ENCODE measurements at places on chromosomes 13 and 19.

DNA sequence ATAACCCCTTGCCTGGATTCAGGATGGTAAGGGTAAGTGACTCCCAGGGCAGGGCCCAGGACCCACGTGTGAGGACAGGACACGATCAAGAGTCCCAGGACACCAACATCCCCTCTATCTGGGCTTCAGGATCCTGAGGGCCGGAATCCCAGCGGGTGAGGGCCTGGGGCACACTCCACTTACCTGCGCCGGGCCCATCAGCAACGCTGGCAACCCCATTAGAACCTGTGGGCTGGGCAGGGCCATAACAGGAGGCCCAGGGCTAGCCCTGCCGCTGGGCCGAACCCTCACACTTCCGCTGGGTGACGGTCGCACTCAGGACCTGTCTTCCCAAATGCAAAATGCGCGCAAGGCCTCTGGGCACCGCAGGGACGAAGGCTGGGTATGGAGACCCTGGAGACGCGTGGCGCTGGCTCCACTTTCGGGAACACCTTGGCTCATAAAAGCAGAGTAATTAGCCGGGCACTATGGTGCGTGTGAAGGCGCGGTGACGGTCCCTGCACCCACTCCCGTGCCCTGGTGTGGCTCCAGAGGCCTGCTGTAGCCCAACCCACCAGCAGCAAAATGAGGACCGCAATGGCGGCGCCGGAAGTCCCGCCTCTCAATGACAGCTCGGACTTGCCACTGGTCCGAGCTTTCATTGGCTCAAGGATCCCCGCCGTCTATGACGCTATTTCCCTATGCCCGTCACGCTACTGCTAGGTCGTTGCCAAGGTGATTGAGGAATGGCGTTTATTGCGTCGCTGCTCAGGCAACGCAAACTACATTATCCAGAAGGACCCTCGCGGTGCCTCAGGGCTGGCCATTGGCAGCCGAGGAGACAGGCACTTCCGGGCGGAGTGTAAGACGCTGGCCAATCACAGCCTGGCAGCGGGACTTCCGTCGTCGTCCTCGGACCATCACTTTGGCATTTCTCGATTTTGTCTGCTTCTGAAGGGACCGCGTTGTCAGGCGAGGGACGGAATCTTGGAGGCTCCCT, at the start of gene ZNF132:
ZNF132 (minus strand) TSS at position 578 of the 979 bp plus-strand sequence; CDS start at position 246, 332 bp downstream.
- peak; percentile 99 for DNase-seq

DNA sequence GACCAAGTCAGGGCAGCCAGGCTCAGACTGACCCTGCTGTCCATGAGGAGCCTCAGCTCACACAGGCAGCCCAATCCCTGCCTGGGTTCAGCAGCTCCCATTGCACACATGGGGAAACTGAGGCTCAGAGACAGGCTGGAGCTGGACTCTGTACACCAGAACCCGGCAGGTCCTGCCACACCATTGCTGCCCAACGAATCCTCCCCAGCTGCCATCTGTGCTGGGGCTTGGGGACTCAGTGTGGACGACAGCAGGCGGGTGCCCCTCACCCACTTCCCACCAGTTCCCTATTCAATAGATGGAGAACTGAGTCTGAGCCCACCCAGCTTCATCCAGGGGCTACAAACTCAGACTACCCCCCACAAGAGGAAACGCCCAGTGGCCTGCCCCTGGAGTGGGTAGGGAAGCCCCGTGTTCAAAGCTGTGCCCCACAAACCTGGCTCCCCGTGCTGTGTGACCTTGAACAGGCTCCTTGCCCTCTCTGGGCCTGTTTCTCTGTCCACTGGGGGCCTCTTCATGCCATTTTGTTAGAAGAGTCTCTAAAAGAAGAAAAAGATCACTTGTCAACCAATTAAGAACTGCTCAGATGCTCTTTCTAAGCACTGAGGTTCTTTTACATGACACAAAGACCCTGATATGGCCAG, 50.8 kb downstream of the AP1M1 start:
- DNase-seq, result no peak

- peak; percentile 73 for DNase-seq
These were observed at the start of gene PAN3 for GRCh38 chr13:28138012-28138755. Gene PAN3, plus strand, starts transcription at chr13:28138545. Its CDS starts 113 bp downstream, at chr13:28138658.

DNA sequence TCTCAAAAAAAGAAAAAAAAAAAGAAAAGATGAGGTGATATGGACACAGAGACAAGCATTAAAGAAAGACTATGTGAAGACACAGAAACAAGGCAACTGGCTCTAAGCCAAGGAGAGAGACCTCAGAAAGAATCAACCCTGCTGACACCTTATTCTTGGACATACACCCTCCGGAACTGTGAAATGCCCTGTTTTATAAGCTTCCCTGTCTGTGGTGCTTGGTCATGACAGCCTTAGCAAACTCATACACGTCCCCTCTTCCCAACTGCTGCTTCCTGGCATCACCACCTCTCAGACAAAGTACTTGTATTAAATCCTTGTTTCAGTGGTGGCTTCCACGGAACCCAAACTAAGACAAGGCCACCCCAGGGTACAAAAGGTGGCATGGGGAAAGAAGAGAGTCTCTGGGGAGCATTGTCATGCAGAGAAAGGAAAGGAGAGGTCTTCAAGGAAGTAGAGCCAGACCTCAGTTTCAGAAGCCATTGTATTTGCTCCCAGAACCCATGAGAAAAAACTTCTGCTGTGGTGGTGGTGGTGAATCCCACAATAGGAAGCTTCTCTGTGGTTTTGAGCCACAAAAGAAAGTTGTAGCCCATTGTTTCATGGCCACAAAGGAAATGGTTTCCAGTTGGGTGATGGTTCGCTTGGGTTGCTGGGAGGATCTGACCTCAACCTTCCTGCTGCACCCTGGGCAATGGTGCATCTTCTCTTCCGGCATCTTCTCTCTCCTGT, 16.3 kb upstream of the TSPAN16 start:
- no peak for DNase-seq

GRCh38 chr13:71118779-71119364, 748.1 kb downstream of the DACH1 start:
- DNase-seq, result no peak

GRCh38 chr13:90402102-90402501, 945.4 kb upstream of the MIR17HG start:
- DNase-seq, result no peak

- no peak for DNase-seq
These were observed 419 bp downstream of the KDM4B start for GRCh38 chr19:4969292-4969771.

DNA sequence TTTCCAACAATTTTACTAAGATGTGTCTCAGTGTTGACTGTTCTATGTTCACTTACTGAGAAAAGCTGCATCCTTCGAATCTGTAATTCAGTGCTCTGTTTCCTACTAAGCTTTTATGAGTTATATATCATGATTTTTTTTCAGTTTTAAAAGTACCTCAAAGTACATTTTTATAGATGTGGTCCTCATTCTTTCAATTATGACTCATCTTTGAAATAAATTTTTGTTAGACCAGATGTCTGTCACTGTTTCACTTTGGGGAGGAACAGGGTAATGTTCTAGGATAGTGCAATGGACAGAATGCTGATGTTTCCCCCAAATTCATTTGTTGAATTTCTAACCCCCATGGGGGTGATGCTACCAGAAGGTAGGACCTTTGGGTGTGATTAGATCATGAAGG, 74.8 kb downstream of the NALCN start:
- no peak for DNase-seq

- DNase-seq, result no peak
These were observed at the start of gene DNAJC15 for GRCh38 chr13:43023289-43023963. Gene DNAJC15, plus strand, starts transcription at chr13:43023586. Its CDS starts 41 bp downstream, at chr13:43023627.

GRCh38 chr13:74575729-74576125, 441.5 kb upstream of the KLF12 start:
- no peak for DNase-seq

DNA sequence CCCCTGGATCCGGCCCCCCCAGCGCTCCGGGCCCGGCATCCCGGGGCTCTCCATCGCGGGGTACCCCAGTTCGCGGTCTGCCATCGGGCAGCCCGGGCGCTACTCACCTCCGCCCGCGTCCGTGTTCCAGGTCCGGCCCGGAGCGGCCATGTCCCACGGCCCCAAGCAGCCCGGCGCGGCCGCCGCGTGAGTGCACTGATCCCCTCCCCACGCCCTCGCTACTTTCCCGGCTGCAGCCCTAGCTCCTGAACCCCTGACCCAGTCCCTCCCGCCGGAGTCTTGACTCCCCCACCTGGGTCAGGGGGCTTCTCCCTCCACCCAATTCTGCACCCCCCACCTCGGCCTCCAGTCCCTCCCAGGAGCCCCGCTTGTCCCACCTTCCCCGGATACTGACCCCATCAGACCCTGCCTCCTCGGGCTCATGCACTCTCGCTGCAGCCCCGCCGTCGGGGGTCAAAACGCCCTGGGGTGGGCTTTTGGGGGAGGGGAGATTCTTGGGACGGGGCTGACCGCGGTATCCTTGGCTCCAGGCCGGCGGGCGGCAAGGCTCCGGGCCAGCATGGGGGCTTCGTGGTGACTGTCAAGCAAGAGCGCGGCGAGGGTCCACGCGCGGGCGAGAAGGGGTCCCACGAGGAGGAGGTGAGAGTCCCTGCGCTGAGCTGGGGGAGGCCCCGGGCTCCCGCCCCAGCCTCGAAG, 566 bp downstream of the HMG20B start:
- DNase-seq, result no peak

- DNase-seq, result no peak
These were observed 6.2 kb downstream of the PLIN4 start for GRCh38 chr19:4512070-4512469.

GRCh38 chr13:94218951-94219350, 260.5 kb downstream of the DCT start:
- DNase-seq, result no peak

DNA sequence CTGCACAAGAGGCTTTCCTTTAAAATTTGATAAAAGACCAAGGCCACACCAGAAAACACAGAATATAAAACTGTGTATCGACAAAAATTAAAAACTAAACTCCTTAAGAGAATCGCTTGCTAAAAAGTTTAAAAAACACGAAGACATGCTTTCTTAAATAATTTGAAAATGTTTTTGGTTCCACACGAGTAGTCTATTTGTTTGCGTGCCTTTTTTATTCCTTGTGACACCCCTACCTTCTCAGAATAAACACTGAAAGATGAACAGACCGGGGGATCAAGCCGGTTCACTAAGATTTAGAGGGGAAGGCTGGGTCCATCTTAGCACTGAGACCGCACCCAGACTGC, 256.4 kb upstream of the STARD13 start:
- DNase-seq, result no peak

- no peak for DNase-seq
These were observed 232.2 kb downstream of the GGACT start for GRCh38 chr13:100356426-100356825.

- no peak for DNase-seq
These were observed 146.0 kb downstream of the NDFIP2 start for GRCh38 chr13:79626924-79627323.

- DNase-seq, result no peak
These were observed 55.1 kb upstream of the STARD13 start for GRCh38 chr13:33340631-33341030.

GRCh38 chr19:33811246-33811645, 14.6 kb downstream of the KCTD15 start:
- no peak for DNase-seq

DNA sequence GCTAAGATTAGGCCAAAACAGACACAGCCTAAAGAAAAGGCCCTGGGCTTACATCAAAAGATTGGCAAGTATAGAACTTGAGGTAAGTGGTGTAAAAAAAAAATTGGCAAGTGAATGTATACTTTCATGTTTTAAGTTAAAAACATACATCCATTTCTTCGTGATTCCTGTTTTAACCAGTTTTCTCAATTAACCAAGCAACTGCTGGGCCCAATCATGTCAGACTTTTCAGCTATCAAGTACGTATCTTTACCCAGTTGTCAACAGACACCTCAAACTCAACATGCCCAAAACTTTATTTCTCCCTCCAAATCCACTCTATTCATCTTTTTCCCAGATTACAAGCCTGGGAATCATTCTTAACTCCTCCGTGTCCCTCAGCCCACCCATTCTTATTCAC, 1.0 kb downstream of the PCID2 start:
- DNase-seq, result no peak

- DNase-seq, result no peak
These were observed 8.0 kb upstream of the GARRE1 start for GRCh38 chr19:34246340-34246739.

- DNase-seq, result no peak
These were observed 229.2 kb downstream of the TUBA3C start for GRCh38 chr13:18952225-18953016.

GRCh38 chr13:99012539-99012938, 34.7 kb upstream of the DOCK9 start:
- DNase-seq, result no peak

DNA sequence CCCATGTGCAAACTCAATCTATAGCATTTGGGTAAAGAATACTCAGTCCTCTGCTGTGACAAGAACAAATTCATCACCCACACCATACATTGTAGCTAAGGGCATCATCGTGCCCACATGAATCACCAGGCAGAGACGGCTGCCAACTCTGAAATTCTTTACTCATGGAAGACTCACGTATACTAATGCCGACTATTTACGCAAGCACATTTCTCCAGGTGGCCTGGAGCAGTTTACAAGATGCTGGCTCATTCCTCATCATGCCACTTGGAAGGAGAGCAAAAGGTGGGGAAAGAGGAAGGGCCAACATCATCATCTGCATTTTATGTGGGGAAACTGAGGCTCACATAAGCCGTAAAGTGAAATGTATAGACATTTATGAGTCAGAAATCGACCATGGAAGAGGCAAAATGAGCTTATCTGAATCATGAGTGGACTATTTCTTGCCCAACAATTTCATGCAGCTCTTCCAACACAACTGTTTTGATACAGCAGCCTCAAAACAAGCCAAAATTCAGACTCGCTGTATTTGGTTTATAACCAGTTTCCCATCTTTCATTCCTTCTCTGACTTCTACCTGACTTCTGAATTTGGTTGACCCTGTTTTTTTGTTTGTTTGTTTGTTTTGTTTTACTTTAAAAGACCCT, 213.9 kb upstream of the SERP2 start:
- DNase-seq, result no peak

Data from AG09319 (cell line).